T-helper 2 cell treated with Interferon-gamma antibody and Interleukin-4, amounts not matched to agents 5 μg/mL and 100 μg/mL, for 36 hours (primary cell): ENCODE measurements at places on chromosomes 12 and 14.

GRCh38 chr12:124568431-124569374, 1.3 kb upstream of the NCOR2 start:
- peak; percentile 13 for DNase-seq

GRCh38 chr12:53543539-53543938, 36.3 kb upstream of the NPFF start:
- DNase-seq, result peak; percentile 46

DNA sequence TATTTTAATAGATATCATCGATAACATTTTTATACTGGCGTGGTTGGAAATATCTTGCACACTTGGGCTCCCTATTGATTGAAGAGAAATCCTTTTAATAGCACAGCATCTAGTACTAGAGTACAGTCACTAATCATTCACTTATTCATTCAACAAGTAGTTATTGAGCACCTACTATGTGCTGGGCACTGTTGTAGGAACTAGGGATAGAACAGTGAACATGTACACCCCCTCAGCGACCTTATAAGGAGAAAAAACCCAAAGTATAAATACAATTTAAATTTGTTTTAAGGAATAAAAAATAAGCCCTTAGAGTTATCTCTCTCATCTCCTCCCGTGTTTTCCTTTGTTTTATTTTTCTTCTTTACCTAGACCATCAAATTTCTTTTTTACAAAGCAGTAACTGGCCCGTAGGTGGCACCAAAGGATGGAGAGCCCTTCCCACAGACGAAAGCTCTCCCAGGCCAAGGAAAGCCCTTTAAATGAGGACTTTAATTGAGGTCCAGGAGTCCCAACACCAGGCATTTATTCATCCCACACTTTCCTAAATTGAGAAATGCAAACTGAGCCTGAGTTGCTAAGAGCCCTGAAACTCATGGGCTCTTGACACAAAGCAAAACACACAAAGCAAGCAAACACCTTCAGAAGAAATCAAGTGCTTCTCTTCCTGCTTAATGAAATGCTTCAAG, 29.0 kb downstream of the PEBP1 start:
- no peak for DNase-seq

DNA sequence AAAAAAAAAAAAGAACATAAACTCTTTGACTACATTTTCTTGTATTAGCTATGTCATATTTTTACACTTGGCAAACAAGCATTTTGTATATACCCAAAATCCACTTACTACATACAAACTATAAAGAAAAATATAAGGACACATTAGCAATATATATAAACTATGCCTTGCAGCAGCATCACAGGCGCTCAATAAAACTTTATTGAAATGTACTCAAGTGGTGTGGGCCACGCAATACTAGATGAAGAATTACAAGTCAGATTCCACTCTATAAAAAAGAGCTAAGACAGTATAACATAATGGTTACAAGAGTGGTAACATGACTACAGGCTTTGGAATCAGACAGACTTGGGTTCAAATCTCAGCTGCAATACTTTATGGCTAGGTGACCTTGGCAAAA, 3.1 kb upstream of the AP4S1 start:
- DNase-seq, result no peak

GRCh38 chr12:31896514-31897039, 62.6 kb upstream of the RESF1 start:
- DNase-seq, result peak; percentile 89

DNA sequence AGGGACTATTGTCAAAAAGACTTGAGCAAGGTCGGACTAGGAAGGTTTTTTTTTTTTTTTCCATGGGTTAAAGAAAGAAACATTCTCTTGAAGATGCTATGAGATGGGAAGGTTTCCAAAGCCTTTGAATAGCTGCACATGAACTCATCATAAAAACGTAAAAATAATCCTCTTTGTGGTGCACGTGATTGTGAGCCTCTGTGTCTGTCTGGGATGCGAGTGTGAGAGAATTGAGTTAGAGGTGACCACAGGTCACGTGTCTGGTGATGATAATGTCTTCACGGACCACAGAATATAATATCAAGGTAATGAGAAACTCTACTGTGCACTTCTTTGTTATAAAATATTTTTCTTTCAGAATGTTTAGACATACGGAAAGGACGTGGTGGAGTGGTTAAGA, 24.3 kb upstream of the ADGRD1 start:
- no peak for DNase-seq

GRCh38 chr12:104538056-104538455, 81.3 kb downstream of the CHST11 start:
- DNase-seq, result no peak

- peak; percentile 33 for DNase-seq
Measured at GRCh38 chr12:92908108-92908507, 21.0 kb downstream of the EEA1 start.
